ENCODE measurements at places on chromosomes 3 and 15.
A peak's percentile ranks its signal among the peaks of the same experiment; 100 is the strongest.

DNA sequence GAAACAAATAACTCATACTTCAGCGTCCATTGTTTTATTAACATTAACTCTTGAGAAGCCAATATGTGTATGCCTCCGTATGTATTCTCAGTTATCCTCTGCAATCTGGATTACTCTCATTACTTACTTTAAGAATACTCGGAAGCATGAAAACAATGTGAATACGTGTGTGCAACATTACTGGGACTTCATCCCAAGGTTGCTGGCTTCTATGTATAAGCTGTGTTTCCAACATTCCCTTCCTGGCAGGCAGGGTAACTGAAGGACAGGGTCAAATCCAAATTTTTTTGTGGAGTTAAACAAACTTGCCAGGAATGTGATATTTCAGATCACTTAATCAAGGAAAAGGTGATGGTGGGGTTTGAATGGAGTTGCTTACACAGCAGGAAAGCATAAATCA lies 34.5 kb upstream of the NR1I2 start:
- no peak for DNase-seq

- no peak for DNase-seq
Observed at GRCh38 chr15:68874788-68875187, 54.1 kb upstream of the ANP32A start.

GRCh38 chr3:9883706-9884554 lies 3.9 kb upstream of the CIDEC start:
- DNase-seq, result no peak

- DNase-seq, result no peak
Observed at GRCh38 chr15:63030101-63030551, 12.4 kb upstream of the TPM1 start.

- DNase-seq, result no peak
Observed at GRCh38 chr3:3714572-3714971, 84.7 kb upstream of the LRRN1 start.

GRCh38 chr3:69809076-69809835 lies 70.0 kb downstream of the MITF start:
- no peak for DNase-seq

- no peak for DNase-seq
Observed at GRCh38 chr3:187252311-187252710, 39.2 kb downstream of the MASP1 start.

DNA sequence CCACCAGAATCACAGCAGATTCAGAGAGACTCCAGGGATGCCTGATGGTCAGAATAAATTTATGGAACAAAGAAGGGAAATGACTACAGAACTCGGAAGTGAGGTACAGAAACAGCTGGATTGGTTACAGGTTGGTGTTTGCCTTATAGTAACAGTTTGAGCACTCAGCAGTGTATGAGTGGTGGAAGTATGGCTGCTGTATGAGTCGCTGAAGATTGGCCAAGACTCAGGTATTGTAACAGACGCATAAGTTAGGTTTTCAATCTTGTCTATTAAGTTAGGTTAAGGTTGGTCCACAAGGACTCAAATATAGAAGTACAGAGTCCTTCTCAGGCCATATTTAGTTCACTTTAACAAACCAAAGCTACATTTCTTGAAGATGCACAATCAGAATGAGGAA lies 33.1 kb downstream of the ATP13A5 start:
- no peak for DNase-seq

DNA sequence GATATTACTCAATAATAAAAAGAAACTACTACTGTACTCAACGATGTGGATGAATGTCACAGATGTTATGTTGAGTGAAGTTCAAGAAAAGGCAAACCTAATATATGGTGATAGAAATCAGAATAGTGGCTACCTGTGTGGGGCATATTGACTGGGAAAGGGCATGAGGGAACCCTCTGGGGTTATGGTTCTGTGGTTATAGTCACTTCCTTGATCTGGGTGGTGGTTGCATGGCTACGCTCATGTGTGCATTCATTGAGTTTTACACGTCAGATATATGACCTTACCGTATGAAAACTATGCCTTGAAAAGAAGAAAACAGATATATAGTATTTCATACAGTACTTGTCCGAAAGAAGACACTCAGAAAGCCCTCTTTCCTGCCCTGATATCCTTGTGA lies 331.0 kb upstream of the LRRFIP2 start:
- no peak for DNase-seq

DNA sequence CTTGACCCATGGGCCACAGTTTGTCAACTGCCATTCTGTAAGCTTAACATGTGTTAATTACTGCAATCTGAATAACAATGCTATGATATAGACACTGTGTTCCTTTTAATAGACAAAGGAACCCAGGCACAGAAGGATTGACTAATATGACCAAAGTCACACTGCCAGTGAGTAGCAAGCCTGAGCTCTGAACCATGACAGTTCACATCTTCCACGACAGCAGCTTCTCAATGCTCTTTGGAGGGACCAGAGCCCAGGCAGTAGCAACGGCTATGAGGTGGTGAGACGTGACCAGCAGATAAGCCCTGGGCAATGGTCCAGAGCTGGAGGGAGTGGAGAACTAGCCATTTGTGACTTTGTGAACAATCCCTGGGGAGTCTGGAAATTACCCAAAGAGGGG lies 19.4 kb downstream of the CA12 start:
- no peak for DNase-seq

DNA sequence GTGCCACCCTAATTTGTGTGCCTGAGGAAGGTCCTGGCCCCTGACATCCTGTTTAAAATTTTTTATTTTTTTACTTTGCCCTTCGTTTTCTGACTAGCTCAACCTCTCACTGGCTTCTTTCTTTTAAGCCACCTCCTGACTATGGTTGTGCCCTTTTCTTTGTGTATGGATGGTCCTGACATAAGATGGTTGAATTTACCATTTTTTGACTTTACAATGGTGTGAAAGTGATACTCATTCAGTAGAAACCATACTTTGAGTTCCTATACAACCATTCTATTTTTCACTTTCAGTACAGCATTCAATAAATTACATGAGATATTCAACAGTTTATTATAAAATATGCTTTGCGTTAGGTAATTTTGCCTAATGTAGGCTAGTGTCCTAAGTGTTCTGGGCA lies 74.3 kb upstream of the PTX3 start:
- DNase-seq, result no peak

GRCh38 chr15:33639978-33640377 lies 328.3 kb upstream of the CHRM5 start:
- no peak for DNase-seq

GRCh38 chr3:64732576-64732975 lies 44.8 kb upstream of the ADAMTS9 start:
- no peak for DNase-seq

- no peak for DNase-seq
Observed at GRCh38 chr3:186049001-186049400, 59.9 kb downstream of the ETV5 start.

DNA sequence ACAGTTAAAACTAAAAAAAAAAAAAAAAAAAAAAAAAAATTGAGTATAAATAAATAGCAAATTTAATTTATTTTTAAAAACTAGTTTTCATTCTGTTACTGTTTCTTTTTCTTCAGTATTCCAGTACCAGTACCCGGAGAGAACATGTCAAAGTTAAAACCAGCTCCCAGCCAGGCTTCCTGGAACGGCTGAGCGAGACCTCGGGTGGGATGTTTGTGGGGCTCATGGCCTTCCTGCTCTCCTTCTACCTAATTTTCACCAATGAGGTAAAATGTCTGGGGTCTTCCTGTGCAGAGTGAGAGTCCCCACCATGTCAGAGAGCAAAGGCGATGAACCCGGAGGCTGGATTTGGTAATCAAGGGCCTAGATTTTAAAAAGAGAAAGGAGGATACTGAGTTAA lies 4.4 kb downstream of the TMEM43 start:
- DNase-seq, result no peak

GRCh38 chr3:149999421-149999820 lies 28.7 kb upstream of the PFN2 start:
- DNase-seq, result no peak

- peak; percentile 69 for DNase-seq
Observed at GRCh38 chr15:67105065-67105951, 39.9 kb downstream of the SMAD3 start.

DNA sequence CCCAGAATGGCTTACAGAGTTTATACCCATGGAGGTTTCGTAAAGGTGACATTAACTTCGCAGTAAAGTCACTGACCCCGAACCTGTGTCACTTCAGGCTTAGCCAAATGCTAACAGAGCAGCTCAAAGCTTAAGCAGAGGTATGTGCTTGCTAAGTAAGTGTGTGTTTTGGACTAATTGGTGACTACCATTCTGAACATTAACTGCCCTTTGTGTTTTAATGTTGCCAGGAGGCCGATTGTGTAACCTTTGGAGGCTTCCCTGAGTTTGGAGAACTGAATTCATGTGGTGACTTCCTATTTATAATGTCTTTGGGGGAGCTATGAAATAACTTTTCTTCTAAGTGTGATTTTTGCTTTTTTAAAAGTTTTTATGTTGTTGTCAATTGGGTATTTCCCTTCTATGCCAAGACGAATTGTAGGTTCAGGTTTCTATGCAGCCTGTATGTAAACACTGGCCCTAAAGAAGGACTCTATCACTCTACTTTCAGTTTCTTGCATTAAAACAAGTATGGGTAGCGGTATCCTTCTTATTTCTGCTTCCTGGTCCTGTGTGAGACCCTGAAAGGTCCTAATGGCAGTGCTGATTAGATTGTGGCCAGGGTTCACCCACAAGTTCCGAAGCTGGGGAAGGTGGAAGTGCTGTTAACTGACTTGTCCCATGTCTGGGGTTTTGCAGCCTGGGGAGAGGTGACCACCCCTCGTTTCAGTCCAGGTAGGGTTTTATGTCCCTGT lies 86.3 kb downstream of the IGF1R start:
- DNase-seq, result no peak

- DNase-seq, result peak; percentile 85
Observed at GRCh38 chr15:66851311-66852063, 149.5 kb downstream of the SMAD6 start.

- DNase-seq, result no peak
Observed at GRCh38 chr3:86895202-86895601, 95.7 kb downstream of the VGLL3 start.

- no peak for DNase-seq
Observed at GRCh38 chr3:21274079-21274571, 476.9 kb downstream of the ZNF385D start.

GRCh38 chr3:16508243-16508578 lies 5.3 kb downstream of the RFTN1 start:
- DNase-seq, result no peak

GRCh38 chr3:17336291-17336690 lies 406.1 kb downstream of the TBC1D5 start:
- DNase-seq, result no peak

DNA sequence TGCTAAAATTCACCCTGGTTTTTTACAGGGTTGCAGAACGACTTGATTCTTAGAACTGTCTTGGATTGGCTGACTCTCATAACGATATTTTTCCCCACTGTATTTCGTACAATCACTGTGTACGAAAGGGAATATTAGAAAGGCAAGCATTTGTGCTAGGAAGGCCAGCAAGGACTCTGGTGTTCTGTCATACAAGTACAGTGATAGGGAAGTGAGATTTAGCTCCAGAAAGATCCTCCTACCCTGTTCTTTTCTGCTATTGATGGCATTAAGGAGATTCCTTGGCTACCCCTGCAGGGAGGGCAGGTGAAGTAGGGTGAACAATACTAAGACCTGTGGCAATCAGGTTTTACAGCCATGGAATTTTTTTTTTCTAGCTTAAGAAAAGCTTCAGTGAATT lies 53.8 kb upstream of the SCAANT1 start:
- no peak for DNase-seq

- DNase-seq, result no peak
Observed at GRCh38 chr3:41267975-41268640, 68.8 kb downstream of the CTNNB1 start.

GRCh38 chr15:97597801-97598200 lies 362.7 kb upstream of the ARRDC4 start:
- DNase-seq, result no peak

DNA sequence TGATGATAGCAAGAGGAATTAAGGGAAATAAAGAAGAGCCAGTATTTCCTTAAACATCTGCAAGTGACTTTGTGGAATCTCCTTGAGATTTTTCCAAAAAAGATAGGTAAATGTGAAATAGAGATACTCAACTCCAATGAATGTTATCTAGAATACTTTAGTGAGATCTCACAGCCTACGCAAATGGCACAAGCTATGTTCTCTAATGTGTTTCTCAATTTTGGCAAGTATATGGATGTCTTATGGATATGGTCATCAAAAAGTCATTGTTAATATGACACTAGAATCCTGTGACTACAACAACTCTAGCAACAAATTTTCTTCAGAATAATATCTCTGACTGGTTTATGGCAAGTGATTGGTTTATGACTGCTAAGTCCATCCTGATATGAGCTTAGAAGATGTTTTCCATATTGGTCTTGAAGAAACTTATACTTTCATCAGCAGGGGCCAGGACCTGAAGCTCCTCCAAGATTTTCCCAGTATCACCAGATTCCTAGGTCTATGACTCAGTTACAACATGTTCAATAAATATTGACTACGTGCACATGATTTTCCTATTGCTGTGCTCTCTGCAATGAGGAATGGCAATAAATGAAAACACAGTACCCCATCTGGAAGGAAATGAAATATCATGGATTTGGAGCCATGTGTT lies 170.9 kb upstream of the THBS1 start:
- DNase-seq, result no peak

- DNase-seq, result no peak
Observed at GRCh38 chr3:14423197-14423743, 20.9 kb downstream of the SLC6A6 start.

DNA sequence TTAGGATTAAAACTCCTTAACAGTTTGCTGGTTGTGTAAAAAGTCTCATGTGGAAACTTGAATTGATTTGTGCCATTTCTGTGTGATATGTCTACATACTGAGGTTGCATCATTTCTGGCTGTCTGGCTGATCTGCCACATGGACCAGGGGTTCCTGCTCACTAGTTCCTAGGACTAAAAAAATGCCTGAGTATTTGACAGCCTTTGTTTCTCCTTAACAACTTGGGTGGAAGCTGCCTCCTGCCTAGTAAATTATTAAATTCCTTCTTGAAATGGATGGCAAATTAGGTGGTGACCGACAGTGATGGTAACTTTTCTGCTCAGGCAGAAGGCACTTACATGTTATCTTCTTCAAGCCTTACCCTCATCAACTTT lies 226.9 kb upstream of the MRPL3 start:
- DNase-seq, result no peak

GRCh38 chr3:134357914-134358811 lies 16.1 kb downstream of the AMOTL2 start:
- DNase-seq, result peak; percentile 55

GRCh38 chr15:26223720-26224119 lies 360.6 kb upstream of the ATP10A start:
- DNase-seq, result no peak

DNA sequence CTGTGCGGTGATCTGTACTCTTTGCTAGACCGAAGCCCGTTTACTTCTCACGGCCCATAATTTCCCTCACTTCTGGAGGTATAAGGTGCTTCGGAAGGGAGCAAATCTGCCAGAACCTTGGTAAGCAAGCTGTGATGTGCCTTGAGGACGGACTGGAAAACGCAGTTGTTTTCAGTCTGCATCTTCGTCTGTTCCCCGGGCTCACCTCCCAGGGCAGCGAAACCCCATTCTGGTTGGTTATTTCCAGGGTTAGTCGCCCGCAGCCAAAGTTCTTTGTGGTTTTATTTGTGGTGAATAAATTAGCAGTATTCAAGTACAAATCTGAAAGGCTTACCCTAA lies 401 bp downstream of the RAMAC start:
- no peak for DNase-seq

GRCh38 chr3:193968380-193968974 lies 167.5 kb upstream of the HES1 start:
- DNase-seq, result no peak

All from pancreas (tissue), 10 donors.